Activated CD8-positive, alpha-beta memory T cell treated with anti-CD3 and anti-CD28 coated beads, Interleukin-2, amount 50 U/mL, for 48 hours (primary cell): ENCODE measurements at places on chromosomes 3 and 15.

DNA sequence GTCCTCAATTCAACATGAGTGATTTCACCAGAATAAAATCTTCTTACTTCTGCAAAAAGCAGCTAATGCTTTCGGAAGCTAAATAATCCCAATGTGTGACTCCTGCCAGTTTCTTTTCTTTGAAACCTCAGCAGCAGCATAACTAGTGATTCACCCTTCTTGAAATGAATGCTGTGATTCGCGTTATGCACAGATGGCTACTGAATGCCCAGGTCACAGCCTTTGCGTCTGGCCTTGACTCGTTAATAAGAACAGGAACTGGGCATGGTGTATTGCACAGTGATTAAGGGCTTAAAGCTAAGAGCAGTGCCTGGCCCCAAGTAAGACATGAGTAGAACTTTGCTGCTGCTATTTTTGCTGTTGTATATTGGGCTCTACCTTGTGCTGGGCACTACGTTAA, 19.0 kb downstream of the CGNL1 start:
- DNase-seq = no peak

DNA sequence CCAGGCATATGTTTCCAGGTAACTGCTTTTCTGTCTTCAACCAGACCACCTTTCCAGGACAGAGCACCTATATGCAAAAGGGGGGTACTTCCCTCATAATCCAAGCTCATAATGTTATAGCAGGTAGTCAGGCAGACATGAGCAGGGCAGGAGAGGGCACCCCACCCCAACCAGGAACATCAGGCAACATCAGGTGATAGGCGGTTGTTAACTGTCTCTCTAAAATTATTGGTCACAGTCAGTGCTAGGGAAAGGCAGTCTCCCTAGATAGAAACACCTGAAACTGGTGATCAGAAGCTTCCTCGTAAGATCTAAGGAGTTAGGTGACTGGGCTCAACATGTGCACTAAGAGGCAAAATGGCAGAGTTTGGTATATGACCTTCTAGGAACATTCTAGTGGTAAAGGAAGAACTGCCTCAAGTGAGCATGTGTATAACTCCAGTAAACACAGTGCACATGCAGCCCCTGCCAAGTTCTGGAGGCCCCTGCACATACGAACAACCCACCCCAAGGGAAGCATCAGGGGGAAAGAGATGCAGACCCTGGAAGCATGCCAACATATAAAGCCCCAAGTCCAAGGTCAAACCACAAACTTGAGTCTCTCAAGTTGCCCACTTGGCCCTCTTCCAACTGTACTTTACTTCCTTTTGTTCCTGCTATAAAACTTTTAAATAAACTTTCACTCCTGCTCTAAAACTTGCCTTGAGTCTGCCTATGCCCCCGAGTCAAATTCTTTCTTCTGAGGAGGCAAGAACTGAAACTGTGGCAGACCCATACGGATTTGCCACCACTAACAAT, 270.9 kb downstream of the ULK4 start:
- DNase-seq = no peak

GRCh38 chr15:35784745-35785144, 238.8 kb upstream of the DPH6 start:
- no peak for DNase-seq

- no peak for DNase-seq
Measured at GRCh38 chr3:173920386-173920785, 522.8 kb downstream of the NLGN1 start.

DNA sequence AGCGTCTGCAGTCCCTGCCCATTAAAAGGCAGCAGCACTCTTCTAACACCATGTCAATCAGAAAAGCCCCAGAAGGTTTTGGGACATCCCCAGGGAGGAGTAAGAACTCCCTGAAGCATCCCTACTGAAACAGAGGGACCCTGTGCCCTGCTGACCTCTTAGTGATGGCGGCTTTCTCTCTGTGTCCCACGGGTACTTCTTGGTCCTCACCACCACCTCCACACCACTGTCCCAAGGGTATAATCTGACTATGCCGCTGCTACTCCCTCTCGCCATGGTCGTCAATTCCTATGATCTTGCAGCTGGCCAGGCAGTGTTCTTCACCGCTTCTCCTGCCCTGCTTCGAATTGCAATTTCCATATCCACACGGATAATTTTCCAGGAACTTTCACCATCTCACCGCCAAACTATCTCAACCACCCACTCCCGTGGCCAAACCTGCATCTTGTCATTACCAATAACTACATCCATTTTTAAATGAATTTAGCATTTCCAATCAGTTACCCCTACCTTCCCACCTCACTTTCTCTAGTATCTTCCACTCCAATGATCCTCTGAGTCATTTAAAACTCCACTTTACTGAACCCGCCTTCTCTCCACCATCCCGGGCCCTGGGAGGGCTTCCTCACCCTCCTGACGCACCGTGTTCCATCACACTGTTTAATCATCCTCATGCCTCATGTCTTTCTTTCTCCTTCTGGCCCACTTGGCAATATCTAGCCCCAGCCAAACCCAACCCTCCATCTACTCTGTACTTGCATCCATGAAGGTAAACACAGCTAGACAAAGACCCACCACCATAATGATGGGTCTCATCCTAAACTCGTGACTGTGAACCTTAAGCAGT, 23.7 kb downstream of the PRR23E start:
- DNase-seq = no peak

GRCh38 chr15:44722011-44722410, 10.7 kb downstream of the B2M start:
- DNase-seq = peak; percentile 8

DNA sequence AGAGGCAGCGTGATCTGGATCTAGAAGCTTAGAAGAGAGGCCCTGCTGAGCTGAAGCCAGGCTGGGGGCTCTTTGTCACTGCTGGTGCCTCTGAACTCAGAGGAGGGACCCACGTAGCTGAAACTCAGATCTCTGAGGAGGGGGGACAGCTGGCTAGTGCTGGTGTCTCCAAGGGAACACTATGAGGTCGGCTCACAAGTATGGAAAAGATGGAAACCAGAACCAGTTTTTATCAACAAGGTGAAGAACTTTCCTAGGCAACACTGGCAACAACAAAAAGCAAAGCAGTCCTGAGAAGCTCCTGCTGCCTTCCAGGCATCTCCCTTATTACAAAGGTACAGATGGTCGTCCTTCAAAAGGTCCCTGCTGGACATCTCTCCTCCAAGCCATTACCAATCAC, 27.0 kb upstream of the FSTL1 start:
- DNase-seq = no peak

GRCh38 chr3:119700269-119700919, 2.4 kb upstream of the CFAP91 start:
- DNase-seq = no peak

- no peak for DNase-seq
Measured at GRCh38 chr3:8882171-8882593, 81.1 kb downstream of the RAD18 start.
